ENCODE measurements at places on chromosomes 5 and 9.

GRCh38 chr5:42993516-42994245, 46.4 kb downstream of the ANXA2R start:
- DNase-seq: no peak

DNA sequence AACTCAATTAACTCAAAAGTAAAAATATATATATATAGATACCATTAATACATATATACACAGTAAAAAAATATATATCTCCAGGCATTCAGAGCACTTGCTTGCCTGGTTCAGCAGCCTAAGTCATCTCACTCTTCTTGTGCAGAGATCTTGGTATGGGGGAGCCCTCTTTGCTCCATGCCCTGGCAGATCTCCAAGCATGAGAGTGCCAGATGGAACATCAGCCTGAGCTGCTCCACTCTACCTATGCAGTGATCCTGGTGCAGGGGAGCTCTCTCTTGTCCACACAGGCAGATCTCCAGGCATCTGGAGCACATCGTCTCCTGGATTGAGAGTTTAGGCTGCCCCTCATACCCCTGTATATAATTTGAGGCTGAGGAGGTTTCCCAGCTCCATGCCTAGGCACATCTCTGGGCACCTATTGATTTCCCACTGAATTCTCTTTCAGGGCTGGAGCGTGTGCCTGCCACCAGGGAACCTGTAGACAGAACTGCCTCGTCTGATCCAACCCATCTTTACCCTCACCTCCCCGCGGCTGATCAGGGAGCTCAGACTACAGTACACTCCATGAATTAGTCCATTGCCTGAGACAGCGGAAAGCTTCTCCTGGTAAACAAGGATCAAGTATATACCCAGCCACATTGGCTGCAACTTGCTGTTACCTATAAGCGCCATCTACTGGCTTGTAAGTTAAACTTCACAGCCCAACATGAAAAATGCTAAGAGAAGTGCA, 342.4 kb upstream of the GRIA1 start:
- DNase-seq: peak; percentile 21

- DNase-seq: no peak
Observed at GRCh38 chr5:73387149-73387591, 61.4 kb downstream of the FOXD1 start.

DNA sequence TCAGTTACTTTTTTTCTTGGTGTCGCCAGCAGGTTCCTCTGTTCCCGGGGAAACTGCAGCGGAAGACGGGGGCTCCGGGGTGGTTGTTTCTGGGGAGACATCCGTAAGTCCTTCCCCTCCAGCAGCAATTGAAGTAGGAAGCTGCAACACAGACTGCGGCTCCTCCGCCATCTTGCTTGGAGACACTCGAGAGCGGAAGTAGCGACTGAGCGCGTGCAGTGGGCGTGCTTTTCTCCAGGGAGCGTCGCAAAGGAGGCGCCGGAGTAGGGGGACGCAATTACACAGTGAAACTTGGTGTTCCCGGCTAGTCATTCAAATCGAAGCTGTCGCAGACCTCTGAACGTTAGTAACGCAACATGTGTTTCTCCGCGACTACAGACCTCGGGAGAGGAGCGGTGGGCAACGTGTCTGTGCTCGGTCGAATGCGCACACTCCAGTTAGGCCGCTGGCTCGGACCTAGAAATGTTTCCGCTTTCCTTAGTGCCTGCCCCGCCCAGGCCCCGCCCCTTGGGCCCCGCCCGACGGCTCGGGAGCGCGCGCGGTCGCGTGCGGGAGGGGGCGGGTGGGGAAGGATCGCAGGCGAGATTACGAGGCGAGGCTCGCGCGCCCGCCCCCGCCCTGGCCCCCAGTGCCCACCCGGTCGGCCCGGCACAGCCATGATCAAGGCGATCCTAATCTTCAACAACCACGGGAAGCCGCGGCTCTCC, at the start of the genes AP3S1 and ATG12:
TSS of gene AP3S1 (plus strand) at position 554 of the 707 bp plus-strand sequence. CDS start at position 657, 103 bp downstream.
TSS of gene ATG12 (minus strand) at position 184 of the 707 bp plus-strand sequence. CDS start at position 171, 13 bp downstream.
- peak; percentile 60 for DNase-seq

- no peak for DNase-seq
Observed at GRCh38 chr5:95782181-95782580, 40.3 kb downstream of the GLRX start.

- DNase-seq: no peak
Observed at GRCh38 chr5:6490246-6490645, 41.6 kb downstream of the UBE2QL1 start.

DNA sequence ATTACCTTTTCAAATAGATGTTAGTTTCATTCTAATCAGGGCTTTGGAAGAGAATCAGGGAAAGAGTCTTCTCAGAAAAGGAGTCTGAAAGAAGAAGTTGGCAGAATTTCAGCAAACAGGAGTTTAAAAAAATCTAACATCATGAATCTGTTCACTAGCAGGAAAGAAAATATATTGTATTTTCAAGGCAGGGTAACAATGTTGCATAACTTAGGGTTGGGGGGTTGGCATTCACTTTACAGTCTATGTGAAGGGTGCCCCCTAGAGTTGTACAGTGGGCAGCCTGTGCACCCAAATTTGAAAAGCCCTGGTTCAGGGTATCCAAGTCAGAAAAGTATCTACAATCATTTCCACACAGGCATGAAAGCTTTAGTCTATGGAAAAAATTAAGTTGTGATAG, 348.4 kb upstream of the SLC30A5 start:
- DNase-seq: no peak

DNA sequence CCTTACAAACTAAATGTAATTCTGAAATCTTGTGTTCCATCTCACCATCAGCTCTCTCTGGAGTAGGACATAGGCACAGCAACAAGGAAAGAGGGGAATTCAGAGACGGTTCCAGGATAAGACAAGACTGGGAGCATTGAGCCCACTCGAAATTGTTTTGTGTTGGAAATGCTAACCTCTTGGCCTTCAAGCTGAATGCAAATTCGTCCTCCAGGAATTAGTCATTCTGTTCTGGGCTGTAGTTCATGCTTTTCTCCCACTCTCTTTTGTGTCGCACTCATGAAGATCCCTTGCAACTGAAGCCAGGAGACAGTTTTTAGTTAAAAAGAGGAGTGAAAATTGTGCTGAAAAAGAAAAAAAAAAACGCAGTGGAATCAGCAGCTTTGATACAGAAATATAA, 121.7 kb upstream of the SEMA6A start:
- DNase-seq: no peak

DNA sequence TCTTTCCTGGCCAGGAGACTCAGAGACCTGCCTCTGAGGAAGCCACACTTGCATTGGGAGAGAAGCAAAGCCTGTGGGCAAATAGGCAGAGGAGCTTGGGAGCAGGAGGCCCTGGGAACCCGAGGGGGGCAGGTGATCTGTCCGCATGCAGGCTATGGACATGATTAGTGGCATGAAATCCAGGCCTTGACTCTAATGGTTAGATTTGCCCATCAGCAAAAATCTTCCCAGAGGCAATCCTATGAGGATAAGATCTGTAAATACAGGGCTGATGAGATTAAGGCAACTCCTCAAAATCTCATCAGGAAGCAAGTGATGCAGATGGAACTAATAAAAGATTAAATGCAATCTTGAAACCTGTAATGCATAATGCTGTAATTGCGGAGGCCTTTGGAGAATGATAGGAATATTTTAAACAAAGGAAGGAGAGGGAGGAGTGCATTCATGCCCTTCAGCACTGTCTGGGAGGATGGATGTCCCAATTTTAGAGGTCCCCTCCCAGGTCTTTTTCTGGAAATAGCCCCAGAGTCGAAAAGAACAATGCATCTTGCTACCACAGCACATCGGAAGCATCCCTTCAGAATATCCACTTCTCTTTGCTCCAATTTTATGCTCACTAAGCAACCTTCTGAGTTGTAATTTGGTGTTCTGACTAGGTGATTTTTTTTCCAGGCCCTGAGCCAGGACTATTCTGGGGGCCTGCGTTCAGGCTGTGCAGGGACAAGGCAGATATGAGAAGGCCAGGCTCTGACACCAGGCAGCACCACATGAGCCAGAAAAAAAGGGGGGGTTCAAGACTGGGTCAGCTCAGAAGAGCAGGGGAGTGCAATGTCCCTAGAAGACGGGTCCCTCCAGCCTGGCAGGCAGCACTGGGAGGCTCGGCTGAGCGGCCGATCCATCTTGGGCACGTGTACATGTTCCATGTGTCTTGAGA, 66.5 kb downstream of the MED10 start:
- DNase-seq: no peak

- DNase-seq: peak; percentile 61
Observed at GRCh38 chr9:113221800-113222481, 597 bp downstream of the SLC31A1 start.

GRCh38 chr5:57246426-57246825, 72.6 kb downstream of the GPBP1 start:
- DNase-seq: no peak

DNA sequence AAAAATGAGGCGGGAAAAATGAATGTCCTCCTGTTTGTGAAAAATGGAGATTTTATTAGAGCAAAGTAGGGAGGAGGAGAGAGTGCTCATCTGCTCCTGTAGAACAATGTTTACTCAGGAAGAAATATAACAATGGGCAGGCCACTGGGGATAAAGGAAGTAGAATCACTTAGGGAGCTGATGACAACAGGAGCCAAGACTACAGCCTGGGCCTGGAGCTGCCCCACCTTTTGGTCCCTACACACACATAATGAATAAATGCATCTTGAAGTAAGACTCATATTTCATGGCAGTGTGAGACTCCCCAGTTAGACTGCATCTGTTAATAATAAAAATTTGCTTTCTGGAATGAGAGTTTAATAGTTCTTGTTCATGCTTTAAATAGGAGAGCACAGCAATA, 1939.8 kb downstream of the EFNA5 start:
- DNase-seq: peak; percentile 7

DNA sequence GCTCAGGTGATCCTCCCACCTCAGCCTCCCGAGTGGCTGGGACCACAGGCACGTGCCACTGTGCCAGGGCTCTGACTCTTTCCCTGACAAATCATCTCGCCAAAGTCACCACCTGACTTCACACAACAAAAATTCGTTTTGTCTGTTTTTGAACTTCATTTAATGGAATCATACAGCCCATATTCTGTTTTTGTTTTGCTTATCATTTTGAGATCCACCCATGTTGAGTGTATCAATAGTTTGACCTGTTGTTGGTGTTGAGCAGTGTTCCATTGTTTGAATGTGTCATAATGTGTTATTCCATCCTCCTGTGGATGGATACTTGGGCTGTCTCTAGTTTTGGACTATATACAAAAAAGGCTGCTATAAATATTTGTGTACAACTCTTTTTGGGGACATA, 6.9 kb upstream of the UBE2D2 start:
- DNase-seq: no peak

GRCh38 chr5:113792806-113793205, 279.3 kb downstream of the YTHDC2 start:
- no peak for DNase-seq

GRCh38 chr5:139205124-139205523, 7.0 kb upstream of the SIL1 start:
- no peak for DNase-seq

DNA sequence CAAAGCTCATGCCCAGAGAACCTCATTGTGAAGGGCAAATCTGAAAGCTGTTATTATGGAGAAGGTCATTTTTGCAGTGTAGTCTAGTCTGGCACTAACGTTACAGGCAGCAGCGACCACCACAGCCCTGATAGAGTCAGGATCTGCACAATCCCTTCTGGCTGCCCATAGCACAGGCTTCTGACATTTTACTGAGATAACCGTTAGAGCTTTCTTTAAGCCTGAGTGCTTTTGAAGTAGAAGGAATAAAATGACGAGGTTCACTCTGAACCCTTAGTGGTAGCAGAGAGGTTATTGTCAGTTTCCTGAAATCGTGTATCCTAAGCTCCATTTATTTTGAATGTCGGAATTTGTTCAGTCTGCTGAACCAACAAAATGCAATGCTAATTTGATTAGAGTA, 505.1 kb downstream of the CDH12 start:
- no peak for DNase-seq

DNA sequence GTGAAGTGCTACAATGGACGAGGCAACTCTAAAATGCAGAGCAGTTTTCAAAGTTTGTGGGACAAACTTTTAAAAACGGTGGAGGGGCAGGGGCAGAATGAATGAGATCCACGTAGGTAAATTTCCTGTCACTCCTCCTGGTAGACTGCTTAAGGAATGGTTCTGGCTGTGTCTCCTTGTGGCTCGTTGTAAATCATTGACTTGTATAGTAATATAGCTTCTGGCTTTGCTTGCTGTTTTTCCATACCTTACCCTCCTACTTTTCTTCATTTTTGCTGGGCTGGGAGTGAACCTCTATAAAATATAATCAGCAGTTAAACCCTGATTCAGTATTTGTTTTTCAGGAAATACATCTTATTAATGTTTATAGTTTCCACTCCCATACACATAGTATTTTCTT, 235.7 kb downstream of the TUSC1 start:
- DNase-seq: no peak

GRCh38 chr9:92961627-92962302, 14.4 kb downstream of the FGD3 start:
- DNase-seq: no peak

DNA sequence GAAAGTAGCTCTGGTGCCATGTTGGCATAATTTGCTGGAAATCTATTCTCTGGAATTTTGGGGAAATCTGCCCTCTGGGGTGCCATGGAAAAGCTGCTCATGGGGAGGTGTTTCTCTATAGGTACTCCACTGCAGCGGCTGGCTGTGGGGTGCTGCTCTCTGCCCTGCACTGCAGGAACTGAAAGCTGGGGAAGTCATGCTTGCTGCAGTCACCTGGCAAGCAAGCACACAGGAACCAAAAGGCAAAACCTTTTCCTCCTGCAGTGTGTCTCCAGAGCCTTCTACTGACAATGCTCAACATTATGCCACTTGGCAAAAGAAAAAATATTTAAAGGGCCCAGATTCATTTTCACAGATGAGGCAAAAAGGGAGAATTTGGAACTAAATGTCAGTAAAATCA, 25.8 kb upstream of the CARNMT1 start:
- DNase-seq: no peak

GRCh38 chr5:144210655-144211054, 40.0 kb downstream of the KCTD16 start:
- no peak for DNase-seq

DNA sequence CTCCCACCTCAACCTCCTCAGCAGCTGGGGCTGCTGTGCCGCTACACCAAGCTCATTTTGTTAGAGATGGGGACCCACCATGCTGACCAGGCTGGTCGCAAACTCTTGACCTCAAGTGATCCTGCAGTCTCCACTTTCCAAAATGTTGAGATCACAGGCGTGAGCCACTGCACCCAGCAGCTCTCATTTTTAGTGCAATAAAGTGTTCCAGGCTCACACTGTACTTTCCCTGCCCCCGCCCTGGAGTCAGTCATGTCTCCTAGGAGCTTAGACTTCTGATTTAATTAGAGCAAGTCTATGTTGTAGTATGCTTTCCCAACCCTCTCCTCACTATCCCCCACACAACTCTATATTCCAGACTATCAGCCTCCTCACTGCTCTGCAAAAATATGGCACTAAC, 238.0 kb upstream of the ACTBL2 start:
- no peak for DNase-seq

DNA sequence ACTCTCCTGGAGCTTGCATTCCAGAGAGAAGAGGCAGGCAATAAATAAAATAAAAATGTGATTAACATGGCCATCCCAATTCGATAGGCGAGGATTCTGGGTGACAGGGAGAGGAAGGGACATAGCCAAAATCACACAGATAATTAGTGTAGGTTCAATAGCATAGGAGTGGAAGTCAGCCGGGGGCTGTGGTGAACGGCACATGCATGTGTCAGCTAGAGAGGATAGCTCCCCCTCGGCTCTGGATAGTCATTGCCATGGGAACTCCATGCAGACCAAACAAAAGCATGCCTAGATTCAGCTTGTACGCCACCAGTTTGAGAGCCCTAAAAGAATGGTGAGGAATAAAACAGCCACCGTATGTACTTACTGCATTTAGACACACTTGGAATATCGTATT, 223.5 kb downstream of the GRIA1 start:
- no peak for DNase-seq
